ENCODE measurements at places on chromosomes 7 and 10.

DNA sequence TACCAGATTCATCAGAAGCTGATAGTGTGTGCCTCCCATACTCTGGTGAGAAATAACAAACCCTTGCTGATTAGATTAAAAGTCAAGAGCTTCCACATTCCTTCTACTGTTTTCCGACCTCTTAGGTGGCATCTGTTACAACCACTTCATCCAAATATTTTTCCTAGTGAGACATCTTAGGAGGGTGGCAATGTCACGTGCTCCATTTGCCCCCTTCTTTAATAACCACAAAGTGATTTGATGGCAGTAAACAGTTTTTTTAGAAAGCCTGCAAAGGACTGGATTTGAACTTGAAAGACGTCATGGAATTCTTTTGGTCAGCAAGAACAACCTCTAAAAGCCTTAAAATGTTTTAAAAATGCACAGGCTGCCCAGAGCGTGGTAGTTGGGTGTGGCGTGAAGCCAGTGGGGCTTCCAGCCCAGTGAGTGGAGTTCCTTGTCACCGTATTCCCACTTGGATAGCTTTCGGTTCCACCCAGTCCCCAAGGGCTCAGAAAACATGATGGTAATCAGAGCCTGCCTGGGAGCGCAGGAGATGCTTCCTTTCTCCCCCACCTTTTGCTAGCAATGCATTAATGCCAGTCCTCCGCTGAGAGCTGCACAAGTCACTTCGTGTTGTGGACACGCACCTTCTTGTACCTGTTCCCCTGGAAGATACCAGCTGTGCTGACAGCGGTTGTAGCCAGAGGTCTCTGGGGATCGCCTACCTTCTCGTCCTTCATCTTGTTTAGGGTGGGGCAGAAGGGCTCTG is 256.4 kb downstream of the KIAA1217 start:
- DNase-seq = no peak

DNA sequence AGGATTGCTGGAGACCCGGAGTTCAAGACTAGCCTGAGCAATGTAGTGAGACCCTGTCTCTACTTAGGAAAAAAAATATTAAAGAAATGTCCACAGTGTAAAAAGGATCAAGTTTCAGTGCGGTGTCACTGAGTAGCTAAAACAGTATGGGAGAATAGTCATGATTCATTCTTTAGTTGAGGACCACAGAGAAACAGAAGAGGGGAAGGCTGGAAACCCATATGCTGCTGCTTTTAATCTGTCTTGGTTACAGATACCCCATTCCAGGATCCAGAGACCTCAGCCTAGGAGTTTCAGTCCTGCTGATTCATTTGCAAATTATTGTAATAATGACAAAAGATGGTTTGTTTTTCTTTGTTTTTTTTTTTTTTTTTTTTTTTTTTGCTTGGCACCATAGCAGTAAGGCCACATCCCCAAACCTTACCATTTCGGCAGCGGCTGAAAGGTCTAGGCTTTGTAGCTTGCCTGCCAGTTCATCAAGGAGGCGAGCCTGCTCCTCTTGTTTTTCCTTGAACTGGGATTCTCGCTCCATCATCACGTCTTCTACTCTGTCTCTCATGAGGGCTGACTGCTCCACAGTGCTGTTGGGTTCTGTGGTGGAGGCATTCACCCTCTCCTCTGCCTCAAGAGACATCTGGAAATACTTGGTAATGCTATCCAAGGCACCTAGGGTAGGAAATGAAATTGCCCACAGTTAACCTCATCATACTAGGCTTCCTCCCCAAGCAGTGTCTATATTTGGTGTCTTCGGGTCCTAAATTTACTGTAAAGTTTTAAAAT is 44.2 kb downstream of the DLD start:
- DNase-seq = no peak

DNA sequence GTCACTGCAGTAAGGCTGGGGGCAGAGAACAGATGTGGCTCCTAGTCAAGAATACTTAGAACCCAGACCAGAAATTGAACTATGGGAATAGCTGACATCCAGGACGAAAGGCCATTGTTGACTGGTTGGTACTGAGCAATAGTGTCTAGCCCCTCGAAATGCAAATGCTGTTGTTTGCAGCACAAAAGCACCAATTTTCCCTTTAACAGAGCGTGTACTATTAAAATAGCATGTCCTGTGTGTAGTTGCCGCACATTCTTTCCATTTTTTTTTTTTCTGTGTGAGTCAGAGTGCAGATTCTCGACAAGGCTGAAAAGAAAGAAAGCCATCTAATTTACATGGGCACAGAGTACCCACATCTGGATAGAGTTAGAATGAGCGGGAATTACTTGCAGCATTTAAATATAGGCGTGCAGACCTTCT is 302.4 kb downstream of the PTEN start:
- no peak for DNase-seq

DNA sequence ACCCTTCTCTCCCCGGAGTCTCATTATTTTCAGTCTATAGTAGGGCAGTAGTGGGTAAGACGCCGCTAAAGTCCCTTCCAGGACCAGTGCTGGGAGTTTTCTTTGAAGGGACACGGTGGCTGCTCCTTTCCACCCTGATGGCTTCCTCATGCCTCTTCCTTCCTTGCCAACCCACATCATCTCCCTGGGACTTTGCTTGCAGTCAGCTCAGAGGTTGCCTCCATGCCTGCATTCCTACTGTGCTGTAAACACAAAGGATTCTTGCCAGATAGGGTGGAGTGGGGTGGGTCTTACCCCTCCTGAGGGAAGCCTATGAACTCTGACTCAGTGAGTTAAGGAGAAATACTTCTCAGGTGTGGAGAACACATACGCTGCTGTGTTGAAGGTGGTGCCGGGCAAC is 59.9 kb upstream of the IGFBP3 start:
- DNase-seq = no peak

- DNase-seq = no peak
Observed at GRCh38 chr10:76711222-76711997, 926.2 kb downstream of the KCNMA1 start.

GRCh38 chr10:54402576-54402975 is 398.5 kb downstream of the PCDH15 start:
- DNase-seq = no peak

- no peak for DNase-seq
Observed at GRCh38 chr7:117152213-117153007, 170.4 kb downstream of the WNT2 start.

DNA sequence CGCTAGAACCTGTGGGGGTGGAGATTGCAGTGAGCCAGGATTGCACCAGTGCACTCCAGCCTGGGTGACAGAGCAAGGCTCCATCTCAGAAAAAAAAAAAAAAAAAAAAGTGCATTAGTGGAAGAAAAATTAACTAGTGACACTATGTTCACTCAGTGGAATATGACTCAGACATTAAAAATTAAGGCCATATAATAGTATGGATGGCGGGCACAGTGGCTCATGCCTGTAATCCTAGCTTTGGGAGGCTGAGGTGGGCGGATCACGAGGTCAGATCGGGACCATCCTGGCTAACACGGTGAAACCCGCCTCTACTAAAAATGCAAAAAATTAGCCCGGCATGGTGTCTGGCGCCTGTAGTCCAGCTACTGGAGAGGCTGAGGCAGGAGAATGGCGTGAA is 3.4 kb downstream of the PHYH start:
- no peak for DNase-seq

GRCh38 chr7:80942261-80943041 is 23.6 kb upstream of the SEMA3C start:
- DNase-seq = no peak

- no peak for DNase-seq
Observed at GRCh38 chr10:26269754-26270153, 53.2 kb downstream of the GAD2 start.

GRCh38 chr7:154353355-154353767 is 301.2 kb downstream of the DPP6 start:
- DNase-seq = no peak

GRCh38 chr10:71006506-71006905 is 118.1 kb upstream of the PCBD1 start:
- DNase-seq = no peak

DNA sequence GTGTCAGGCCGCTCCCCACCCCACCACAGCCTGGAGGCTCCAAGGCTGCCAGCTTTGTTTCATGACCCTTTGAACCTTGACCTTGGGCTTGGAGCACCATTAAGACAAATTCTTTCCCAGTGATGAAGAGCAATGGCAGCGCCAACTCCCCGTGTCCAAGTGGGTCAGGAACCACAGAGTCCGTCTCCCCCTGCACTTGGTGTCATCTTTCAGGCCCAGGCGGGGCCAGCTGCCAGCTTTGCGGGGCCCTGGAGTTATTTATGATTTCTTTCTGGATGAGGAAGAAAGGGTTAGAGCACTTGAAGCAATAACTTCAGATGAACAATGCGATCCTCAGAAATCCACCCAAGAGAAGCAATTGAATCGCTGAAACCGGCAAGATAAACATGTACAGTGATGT is 110.8 kb downstream of the MYL10 start:
- no peak for DNase-seq

DNA sequence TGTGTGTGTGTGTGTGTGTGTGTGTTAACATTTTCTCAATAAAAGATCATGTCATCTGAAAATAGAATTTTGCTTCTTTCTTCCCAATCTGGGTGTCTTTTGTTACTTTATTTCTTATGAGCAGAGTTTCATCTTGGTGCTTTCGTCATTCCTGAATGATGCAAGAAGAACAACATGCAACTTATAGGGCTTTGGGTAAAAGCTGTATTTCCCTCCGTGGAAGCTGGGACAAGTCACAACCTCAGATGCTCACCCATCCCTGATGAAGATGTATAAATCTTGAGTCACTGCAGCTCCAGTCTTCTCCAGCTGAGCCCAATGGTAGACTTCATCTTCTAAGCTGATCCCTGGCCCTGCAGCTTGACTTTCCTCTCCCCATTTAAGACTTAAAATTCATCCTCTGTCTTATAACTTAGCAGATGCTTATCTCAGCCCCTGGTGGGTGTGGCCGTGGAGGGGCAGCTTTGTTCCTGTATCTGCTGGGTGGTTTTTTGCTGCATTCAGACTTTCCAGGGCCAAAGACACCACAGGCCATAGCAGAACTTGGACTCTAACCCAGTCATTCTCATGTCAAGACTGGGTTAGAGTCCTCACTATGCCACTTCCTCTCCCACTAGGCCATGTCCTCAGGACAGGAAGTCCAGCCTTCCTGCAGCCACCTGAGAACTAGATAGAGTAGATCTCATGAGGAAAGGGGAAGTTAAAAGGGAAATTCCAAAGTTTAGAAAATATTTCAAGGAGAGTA is 356.4 kb downstream of the TNS3 start:
- DNase-seq = no peak

- DNase-seq = no peak
Observed at GRCh38 chr10:112454910-112455779, 8.1 kb downstream of the VTI1A start.

GRCh38 chr7:72217151-72217550 is 195.0 kb downstream of the CALN1 start:
- DNase-seq = no peak

- no peak for DNase-seq
Observed at GRCh38 chr10:77315496-77316129, 322.0 kb downstream of the KCNMA1 start.

DNA sequence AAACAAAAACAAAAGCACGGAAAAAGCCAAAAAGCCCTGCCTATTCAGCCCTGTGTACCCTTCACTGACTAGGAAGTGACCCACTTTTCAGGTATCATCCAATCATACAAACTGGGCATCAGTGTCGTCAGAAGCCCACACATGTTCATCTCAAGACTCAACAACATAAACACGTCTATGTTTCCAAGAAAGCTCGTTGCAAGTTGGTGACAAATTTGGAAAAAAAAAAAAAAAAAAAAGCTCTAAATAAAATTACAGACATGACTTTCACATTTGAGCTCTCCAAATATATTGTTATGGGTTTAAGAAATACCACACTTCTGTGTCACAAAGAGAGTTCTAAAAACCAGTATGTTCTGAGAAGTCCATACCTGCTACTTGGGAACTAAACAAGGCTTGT is 204.7 kb upstream of the KLF14 start:
- DNase-seq = no peak

DNA sequence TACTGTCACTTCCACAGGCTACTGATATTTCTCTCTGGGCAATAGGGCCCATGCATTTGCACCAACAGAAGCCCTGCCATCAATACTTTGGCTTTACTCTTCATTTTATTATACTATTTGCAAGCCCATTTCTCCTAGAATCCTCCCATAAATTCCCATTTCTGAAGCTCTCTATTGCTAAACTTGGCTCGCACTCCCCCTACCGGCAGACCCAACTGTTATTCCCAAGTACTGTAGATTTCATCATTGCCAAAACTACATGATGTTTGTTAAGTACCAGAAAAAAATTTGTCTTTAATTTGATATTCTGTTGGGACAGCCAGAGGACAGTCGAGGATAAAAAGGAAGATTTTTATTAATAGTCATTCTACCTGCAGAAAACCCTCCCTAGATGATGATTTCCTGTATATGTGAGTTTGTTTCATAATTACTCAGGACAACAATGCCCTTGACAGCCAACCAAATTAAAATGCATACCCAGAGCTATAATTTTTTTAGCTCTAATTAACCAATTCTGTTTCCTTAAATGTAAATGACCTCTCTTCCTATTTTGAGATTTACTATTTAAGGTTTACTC is 298.6 kb downstream of the REEP3 start:
- DNase-seq = peak; percentile 9

GRCh38 chr10:91690996-91691676 is 58.3 kb upstream of the PPP1R3C start:
- no peak for DNase-seq

- DNase-seq = no peak
Observed at GRCh38 chr10:86218160-86218559, 148.4 kb downstream of the GRID1 start.

All from activated T-cell treated with anti-CD3 and anti-CD28 coated beads, Interleukin-2, amount 50 U/mL, for 72 hours (primary cell).